ENCODE measurements at places on chromosomes 7 and 10.

GRCh38 chr10:16788125-16788524, 29.1 kb downstream of the RSU1 start:
- DNase-seq, result no peak

GRCh38 chr7:143882604-143883078, 19.3 kb downstream of the TCAF1 start:
- no peak for DNase-seq

GRCh38 chr7:42931447-42931833, 534 bp downstream of the PSMA2 start:
- DNase-seq, result peak; percentile 76

GRCh38 chr10:117568334-117568733, 25.8 kb downstream of the EMX2 start:
- DNase-seq, result no peak

DNA sequence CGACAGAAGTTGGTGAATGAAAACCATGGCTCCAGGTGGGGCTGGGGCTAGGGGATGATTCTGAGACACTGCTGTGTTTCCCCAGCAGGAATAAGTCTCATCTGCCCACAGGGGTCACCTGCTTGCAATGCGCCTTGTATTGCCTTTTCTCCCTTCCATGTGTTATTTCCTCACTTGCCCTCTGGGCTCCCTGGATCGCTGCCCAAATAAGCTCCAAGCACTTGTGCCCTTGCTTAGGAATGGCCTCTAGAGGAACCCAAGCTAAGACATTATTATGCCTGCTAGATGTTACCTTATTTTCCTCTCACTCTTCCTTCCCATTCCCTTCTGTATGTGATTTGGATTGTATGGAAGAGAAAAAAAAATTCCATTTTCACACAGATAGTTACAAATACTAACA, 24.8 kb upstream of the PLPP4 start:
- DNase-seq, result no peak

- DNase-seq, result no peak
Measured at GRCh38 chr7:149865437-149865836, 8.3 kb upstream of the ATP6V0E2 start.

GRCh38 chr10:66538371-66538770, 387.5 kb upstream of the LRRTM3 start:
- DNase-seq, result no peak

DNA sequence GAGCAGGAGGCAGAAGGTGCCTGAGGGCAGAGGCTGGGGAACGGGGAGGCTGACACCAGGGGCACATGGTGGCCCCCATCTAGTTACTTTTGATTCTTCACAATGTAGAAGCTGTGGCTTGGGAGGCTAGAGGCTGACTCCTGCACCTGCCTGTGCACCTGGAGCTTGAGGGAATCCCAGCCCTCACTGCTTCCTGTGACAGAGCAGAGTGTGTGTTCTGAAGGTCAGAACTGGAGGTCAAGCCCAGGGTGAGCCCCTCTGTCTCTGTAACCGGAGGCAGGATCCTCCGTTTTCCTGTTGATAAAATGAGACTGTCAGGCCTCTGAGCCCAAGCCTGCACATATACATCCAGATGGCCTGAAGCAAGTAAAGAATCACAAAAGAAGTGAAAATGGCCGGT, 124.8 kb downstream of the ACTR3B start:
- no peak for DNase-seq

- peak; percentile 75 for DNase-seq
Measured at GRCh38 chr10:125159932-125160855, at the start of gene CTBP2. TSS of gene CTBP2 (minus strand) at chr10:125160563.

DNA sequence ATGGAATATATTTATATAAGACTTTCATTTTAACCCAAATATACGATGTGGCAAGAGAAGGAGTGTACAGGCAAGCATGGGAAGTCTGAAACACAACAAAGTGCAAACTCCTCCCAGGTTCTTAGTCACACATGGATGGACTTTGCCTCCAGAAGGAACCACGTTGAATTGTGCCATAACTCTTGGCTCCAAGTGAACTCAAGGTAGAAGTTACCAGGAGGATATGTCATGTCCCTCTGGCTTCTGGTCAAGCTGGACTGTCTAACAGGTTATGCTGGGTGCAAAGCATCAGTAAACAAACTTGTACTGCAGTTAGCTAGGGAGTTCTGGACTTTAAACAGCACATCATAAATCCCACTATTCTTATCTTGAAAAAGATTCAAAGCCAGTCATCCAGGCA, 328.3 kb upstream of the TEX47 start:
- no peak for DNase-seq

- no peak for DNase-seq
Measured at GRCh38 chr10:126334272-126334671, 54.0 kb downstream of the ADAM12 start.

GRCh38 chr7:17010637-17011300, 129.0 kb upstream of the AGR3 start:
- DNase-seq, result no peak

DNA sequence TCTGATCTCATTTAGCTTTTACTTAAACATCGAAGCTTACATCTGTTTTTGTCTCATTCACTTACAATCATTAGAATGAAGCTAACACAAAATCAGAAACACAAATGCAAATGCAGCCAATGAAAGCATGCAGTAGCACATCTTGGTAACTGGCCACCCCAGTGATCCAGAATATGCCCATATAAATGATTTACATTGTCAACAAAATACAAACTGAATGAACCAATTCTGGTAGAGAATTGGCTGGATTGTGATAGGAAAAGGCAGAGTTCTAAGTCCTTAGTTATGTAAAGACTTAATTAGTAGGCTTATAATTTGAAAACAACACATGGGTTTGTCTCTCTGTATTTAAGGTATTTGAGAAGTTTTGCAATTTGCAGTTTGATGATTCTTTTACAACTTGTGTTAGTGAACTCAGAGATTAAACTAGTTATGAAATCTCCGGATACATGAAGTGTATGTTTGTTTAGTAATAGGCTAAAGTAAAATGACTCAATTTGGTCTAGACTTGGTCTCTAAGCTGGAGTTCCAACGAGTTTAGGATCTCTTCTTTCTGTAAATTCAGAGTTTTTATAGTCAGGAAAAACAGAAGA, 21.2 kb downstream of the TECTB start:
- DNase-seq, result no peak

DNA sequence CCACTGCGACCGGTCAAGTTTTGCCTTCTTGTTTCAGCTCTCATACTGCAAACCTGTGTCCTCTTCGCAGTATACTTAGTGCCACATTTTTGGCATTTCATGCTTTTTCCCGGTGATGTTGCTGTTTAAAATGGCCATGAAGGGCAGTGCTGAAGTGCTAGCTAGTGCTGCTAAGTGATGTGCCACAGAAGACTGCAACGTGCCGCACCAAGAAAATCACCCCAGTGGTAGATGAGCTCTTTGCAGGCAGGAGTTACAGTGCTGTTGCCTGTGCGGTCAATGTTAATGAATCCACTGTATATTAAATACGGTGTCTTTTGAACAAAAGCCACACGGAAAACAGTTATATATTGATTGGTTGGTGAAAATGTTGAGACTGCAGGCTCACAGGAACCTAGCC, 120.3 kb downstream of the ANLN start:
- no peak for DNase-seq

DNA sequence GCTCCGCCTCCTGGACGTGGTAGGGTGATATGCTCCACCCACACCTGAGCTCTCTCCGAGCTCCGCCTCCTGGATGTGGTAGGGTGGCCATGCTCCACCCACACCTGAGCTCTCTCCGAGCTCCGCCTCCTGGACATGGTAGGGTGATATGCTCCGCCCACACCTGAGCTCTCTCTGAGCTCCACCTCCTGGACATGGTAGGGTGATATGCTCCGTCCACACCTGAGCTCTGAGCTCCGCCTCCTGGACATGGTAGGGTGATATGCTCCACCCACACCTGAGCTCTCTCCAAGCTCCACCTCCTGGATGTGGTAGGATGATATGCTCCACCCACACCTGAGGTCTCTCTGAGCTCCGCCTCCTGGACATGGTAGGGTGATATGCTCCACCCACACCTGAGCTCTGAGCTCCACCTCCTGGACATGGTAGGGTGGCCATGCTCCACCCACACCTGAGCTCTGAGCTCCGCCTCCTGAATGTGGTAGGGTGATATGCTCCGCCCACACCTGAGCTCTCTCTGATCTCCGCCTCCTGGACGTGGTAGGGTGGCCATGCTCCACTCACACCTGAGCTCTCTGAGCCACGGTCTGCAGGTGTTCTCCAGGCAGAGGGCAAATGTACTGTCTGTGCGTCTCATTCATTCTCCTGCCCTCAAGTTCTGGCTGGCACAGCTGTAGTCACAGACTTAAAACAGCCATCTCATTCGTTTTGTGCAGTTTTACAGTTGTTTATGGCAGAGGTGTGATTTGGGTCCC, 252.4 kb downstream of the DIP2C start:
- no peak for DNase-seq

GRCh38 chr10:2294739-2295138, 557.4 kb upstream of the ADARB2 start:
- DNase-seq, result no peak

GRCh38 chr7:3266240-3266639, 34.8 kb upstream of the SDK1 start:
- no peak for DNase-seq

- peak; percentile 10 for DNase-seq
Measured at GRCh38 chr10:122279725-122280141, 8.6 kb downstream of the BTBD16 start.

DNA sequence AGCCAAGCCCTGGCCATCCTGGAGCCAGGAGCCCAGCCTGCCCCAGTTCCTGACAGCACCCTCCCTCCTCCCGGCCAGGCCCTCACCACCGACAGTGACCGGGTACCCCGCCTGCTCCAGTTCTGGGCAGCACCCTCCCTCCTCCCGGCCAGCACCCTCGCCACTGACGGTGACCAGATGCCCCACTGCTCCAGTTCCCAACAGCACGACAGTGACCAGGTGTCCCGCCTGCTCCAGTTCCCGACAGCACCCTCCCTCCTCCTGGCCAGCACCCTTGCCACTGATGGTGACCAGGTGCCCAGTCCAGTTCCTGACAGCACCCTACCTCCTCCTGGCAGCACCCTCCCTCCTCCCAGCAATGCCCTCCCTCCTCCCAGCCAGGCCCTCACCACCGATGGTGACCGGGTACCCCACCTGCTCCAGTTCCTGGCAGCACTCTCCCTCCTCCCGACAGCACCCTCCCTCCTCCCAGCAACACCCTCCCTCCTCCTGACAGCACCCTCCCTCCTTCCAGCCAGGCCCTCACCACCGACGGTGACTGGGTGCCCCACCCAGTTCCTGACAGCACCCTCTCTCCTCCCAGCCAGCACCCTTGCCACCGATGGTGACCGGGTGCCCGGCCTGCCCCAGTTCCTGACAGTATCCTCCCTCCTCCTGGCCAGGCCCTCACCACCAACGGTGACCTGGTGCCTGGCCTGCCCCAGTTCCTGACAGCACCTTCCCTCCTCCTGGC, 40.3 kb downstream of the VIPR2 start:
- no peak for DNase-seq

DNA sequence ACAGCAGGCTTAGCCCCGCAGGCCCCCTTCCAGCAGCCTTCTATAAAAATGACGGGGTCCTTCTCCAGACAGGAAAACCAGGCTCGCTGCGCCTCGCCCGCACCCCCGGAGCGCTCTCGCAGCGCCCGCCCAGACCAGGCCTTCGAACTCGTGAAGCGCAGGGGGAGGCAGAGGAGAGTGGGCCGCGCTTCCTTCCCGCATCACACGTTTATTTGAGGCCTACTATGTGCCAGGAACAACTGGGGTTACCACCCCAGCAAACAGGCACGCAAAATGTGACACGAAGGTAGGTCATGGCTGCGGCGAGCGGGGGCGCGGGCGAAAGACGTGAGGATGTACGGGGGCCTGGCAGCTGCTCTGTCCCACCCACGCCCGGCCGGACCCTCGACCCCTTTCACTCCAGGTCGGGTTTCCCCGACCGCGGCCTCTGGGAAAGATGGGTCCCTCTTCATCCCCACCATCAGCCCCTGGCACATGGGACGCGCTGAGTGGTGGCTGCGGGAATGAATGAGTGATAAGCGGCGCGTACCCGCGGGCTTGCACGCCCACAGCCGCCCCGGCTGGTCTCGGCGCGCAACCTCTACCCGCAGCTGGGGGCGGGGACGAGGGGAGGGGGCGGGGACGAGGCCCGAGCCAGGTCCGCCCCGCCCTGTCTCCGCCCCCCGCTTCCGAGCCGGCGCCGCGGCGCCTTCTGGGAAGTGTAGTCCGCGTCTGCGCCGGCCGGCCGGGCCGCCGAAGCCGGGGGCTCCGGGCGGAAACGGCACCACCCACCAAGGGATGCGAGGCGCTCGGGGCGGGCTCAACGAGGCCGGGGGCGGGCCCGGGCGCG, 59.1 kb downstream of the ZNF467 start:
- DNase-seq, result peak; percentile 87

GRCh38 chr7:151058781-151059366, 515 bp upstream of the SLC4A2 start:
- DNase-seq, result peak; percentile 50

DNA sequence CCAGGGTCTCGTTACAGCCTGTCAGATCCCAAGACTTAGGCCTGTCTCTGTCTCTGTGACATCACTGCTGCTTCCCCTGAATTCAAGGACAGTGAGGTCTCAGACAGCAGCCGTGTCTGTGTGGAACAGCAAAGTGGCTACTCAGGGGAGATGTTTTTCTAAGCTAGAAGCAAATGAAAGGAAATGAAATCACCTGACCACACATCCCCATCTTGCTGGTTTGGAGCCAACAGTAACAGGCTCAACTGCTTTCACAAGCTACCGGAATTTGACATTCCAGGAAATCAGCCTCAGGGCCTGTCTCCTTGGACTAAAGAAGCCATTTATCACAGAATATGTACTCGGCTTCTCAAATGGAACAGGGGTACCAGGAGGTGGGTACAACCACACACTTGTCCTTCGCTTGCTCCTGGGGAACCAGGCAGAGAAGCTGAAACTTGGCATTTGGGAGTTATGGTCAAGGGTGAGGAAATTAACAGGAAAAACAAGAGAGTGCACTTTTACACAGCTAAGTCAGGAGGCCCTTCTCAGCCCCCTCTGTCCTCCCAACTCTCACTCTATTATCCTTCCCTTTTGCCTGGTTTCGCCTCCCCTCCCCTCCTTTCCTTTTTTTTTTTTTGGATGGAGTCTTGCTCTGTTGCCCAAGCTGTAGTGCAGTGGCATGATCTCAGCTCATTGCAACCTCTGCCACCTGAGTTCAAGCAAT, 73.2 kb downstream of the SPDYE5 start:
- no peak for DNase-seq

- DNase-seq, result no peak
Measured at GRCh38 chr7:92498557-92498956, 20.8 kb upstream of the ERVW-1 start.

- no peak for DNase-seq
Measured at GRCh38 chr7:125032943-125033342, 103.3 kb upstream of the POT1 start.

GRCh38 chr10:96683065-96683464, 37.2 kb downstream of the PIK3AP1 start:
- DNase-seq, result no peak

- DNase-seq, result no peak
Measured at GRCh38 chr10:114655671-114656070, 2.4 kb downstream of the ABLIM1 start.
